ENCODE measurements at places on chromosomes 2 and 18.

DNA sequence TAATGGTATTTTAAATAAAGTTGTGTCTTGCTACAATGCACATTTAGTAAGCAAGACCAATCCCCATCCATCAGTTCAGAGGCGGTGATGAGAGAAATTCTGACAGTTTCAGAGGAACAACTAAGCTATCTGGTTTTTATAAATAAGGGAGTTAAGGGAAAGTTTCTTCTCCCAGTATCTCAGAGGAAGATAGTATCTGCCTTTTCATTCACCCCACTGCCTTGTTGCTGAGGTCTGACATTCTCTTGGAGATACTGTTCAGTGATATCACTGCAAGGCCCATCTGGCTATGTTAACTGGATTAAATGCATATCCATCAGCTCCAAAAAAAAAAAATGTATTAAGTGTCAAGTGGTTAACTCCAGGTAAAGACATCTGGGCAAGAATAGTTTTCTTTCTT lies 47.9 kb downstream of the RBMS1 start:
- no peak for DNase-seq

- DNase-seq, result no peak
Measured at GRCh38 chr2:39265315-39265714, 21.5 kb upstream of the CDKL4 start.

DNA sequence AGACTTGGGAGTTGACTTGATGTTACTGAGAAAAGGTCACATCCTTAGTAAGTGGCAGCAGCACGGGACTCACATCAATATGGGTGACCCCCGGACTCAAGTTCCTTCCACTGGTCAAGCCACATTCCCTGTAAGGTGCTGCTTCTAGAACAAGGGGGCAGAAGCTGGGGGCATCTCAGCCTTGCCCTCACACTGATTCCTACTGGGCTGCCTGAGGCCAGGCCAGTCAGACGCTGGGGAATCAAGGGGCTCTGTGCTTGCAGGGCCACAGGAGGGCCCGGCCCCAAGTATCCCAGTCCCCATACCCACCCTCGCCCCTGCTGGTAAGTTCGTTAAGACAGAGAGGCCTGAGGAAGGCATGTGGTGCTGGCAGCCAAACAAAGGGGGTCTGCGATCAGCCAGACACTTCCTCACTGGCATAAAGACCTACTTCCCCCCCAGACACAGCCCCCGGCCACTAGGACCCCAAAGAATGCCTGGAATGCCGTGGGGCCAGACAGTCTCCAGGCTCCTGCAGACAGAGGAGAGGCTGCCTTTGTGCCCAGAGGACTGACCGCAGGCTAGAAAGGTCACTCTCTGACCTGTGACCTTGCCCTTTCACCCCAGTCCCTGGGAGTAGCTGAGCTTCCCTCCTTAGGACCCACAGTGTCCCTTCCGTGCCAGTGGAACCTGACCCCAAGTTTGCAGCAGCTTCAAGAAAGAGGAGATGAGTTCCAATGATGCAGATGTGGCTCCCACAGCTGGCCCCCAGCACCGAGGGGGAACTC lies 83.6 kb downstream of the HS1BP3 start:
- DNase-seq, result no peak

DNA sequence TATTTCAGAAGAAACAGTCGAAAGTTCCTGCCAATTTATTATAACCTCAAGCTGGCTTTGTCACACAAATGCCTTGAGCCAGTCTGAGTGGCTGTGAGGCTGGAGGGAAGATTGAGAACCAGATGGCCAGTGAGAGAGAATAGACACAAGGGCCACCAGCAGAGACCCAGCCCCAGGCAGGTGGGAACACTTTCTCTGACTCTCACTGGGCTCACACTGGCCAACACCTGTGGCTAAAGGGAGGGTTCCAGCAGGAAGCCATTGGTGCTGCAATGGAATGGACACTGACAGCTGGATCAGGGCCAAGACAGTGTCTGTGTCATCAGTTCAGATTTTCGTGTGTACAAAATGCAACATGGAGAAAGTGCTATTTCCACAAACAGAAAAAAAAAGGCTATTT lies 29.9 kb downstream of the LOXHD1 start:
- no peak for DNase-seq

- DNase-seq, result no peak
Measured at GRCh38 chr2:236977063-236977851, 108.4 kb upstream of the COPS8 start.

DNA sequence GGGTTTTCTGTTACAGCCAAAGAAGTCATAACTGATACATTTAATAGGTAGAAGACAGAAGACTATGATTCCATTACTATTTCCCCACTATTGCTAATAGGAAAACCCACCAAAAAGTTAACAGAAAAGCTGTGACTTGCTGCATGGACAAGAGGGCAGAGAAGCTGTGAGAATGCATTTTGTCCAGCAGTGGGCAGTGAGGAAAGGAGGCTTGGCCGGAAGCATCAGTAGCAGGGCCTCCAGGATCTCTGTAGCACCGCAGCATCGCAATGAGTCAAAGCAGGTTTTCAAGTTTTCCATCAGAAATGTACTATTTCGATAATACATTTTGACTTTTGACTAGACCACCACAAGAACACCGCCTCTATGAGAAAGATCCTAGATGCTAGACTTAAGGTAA lies 24.9 kb downstream of the MYO5B start:
- no peak for DNase-seq
